AG04450 (cell line): ENCODE measurements at places on chromosomes 1 and 21. TPM values are rescaled to one million over a fixed set of nuclear protein-coding genes. Genes with fewer than 3 reads are reported as not detected.

- no peak for DNase-seq
These were observed 8.0 kb downstream of the C1orf35 start for GRCh38 chr1:228095161-228095560.

The SLC26A9 gene
- not detected in 2 replicates for polyA plus RNA-seq

DNA sequence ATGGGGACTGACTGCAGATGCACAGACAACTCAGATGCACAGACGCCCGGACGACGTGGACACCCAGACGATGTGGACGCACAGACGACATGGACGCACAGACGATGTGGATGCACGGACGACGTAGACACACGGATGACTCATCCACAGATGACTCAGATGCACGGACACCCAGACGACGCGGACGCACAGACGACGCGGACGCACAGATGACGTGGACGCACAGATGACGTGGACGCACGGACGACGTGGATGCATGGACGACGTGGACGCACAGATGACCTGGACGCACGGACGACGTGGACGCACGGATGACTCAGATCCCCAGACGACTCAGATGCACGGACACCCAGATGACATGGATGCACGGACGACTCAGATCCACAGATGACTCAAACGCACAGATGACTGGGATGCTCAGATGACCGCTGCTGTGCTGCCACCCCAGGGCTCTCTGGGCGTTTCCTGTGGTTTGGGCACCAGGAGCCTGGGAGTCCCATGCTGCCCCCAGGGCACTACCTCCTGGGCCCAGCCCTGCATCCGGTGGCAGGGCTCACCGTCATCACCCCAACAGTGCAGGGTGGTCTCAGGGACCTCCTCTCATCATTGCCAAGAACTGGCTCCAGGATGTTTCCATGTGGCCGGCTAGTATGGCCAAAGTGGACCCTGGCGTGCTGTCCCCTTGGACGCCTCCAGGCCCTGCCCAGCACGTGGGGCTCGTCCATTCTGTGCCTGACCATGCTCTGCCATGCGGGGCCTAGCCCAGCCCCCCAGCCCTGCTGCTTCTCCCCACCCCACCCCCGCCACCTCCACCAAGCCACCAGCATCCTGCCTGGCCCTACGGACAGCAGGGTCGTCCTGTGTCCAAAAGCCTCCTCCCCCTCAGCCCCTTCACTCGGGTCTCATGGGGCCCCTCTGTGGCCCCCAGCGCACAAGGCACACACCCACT is 14.0 kb downstream of the FAAP20 start:
- no peak for DNase-seq

DNA sequence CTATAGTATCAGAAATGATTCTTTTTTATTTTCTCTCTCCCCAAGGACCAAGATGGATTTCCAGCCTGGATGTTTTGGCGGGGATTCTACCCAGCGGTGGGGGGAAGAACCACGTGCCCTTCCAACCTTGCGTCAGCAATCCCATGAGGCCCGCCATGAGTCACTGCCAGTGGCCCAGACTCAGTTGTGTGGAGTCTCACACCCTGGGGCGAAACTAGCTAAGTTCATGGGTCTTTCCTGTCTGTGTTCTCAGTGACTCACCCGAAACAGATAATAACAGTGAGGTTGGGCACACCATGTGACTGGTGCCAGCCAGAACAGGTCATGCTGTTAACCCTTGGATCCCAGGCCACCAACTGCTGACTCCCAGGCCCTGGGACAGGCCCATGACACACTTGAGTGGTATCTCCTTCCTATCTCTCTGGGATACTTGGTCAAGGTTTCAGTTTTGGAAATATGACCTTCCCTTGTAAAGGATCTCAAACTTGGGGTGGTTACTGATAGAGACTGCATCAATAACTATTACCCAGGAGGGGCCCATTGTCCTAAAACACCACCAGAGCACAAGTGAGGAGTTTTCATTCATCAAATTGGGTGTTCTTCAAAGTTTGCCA is 98.0 kb upstream of the DUSP10 start:
- DNase-seq, result no peak

DNA sequence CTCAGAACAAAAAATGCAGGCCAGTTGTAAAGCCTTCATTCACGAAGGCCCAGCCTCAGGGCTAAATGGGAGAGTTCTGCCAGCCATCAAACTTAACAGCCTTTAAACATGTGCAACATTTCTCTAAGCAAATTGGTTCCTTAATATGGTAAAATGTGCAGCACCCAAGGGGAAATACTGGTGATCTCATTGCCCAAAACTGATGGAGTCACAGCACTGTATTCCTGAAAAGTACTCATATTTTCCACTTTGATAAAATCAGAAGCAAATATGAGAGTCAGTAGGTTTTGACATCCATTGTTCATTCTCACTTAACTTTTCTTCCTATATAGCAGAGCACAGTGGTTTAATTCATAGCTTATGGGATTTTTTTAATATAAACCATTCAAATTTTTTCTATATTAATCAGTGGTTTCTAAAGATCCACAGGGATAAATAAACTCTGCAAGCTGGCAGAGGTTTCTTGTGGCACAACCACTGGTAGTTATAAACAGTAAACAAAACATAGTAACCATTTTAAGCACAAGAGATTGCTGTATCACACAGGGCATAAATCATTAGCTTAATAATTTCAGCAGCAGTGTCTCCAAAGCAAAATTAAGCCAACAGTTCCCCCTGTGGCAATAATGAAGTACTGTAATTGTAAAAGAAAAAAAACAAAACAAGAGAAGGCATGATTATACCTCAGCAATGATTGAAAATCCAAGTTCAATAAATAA is 106.9 kb upstream of the LYPLAL1 start:
- DNase-seq, result no peak

DNA sequence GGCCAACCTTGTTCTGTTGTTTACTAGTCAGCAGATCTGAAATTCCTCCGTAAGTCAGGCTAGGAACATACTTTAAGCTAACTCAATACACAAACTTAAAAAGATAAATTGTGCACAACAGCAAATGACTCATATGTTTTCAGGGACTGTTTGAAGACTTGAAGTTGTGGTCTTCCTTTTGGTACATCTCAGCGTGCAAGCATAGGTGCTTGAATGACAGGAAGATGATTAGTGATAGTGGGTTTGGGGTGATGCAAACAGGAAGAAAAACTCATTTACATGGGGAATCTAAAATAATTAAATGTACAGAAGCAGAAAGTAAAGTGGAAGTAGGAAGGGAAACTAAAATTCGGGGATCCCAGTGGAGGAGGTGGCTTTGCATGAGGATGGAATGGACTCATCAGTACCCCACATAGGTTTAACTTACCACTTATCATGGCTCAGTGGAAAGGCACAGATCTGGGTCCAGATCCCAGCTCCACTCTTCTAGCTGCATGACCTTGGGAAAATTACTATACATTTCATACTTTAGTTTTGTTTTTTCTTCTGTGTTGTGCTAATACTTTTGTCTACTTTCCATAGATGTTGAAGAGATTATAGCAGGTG is 122.3 kb downstream of the XCL2 start:
- DNase-seq, result no peak

GRCh38 chr1:5975133-5975880 is 16.9 kb downstream of the NPHP4 start:
- DNase-seq, result peak; percentile 30

The SPRR2E gene
- not detected in 2 replicates for polyA plus RNA-seq

DNA sequence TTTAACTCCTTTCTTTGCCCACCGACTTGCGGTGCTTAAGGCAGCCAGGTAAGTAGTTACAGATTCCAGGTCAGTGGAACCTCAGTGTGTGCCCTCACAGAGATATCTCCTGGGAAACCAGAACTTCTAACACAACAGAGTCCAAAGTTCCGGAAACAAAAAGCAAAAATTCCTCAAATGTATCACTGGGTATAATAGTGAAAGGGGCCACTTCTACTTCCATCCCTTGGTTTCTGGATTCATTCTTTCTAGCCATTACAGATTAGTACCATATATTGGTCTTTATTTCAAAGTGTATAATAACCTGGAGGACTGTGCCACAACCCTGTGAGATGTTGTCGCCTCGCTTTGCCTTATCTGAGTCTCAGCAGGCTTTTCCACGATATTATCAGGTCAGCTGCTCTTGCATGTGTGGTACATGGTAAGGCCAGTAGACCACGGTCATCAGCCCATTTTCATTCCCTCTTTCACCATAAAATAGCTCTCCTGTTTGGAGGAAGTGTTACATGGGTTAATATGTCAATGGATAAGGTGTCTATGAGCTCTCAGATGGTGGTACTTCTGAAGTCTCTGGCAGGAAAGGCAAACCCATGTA is 14.9 kb upstream of the VASH2 start:
- no peak for DNase-seq

The TMEM35B gene
- 36.8 and 37.8 TPM in 2 replicates for polyA plus RNA-seq

- DNase-seq, result no peak
These were observed 102.1 kb downstream of the SNX7 start for GRCh38 chr1:98763488-98764150.

The RAVER2 gene
- 4.1 and 5.5 TPM in 2 replicates for polyA plus RNA-seq

GRCh38 chr1:24322470-24323177 is 3.5 kb downstream of the GRHL3 start:
- no peak for DNase-seq

- no peak for DNase-seq
These were observed 43.4 kb downstream of the RALGPS2 start for GRCh38 chr1:178768423-178768822.

DNA sequence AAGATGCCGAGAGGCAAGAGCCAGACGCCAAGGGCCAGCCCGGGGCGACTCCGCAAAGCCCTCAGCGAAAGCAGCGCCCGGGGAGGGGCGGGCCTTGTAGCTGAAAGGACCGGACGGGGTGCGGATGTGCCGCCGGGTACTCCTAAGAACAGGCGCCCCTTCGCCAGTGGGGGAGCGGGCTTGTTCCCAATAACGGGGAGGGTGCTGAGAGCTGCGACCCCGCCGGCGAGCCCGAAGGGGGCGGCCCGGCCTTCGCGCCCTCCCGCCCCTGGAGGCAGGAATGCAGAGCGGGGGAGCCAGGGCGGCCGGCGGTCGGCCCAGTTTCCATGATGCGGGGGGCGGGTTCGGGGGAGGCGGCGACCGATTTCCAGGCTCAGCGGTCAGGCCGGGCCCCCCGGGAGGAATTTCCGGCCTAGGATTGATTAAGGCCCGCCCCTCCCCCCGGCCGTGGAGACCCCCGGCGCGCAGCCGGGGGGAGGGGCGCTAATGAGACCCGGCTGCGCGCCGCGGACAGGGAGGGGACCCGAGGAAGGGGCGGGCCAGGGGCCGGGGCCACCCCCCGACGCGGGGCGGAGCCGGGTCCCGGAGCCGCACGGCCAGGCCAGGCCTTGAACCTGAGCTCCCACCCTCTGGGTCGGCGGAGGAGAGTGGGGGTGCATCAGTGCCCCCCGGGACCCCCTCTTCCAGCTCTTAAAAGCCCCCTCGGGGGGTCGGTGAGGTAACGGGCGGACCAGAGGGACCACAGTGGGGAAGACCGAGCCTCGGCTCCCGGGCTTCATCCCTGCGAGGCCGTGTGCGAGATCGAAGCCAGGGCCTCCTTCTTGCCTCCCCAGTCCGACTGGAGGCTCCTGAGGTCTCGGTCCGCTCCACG is 898 bp upstream of the TMEM200B start:
- peak; percentile 37 for DNase-seq

DNA sequence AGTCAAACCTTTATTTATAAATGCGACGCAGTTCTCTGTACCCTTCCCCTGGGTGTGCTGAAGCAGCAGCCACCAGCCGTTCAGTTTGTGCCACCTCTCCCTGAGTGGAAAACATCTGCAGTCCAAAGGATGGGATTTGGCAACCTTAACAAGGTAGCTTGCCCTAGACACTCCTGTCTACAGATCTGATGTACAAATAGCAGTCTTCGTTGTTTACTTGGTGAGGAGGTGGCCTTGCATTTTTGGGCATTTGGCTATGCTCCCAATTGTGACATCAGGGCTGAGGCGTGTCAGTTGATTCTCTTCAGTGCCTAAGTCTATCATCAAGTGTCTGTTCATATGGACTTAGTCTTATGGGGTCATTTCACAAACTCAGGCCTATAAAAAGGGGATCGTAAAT is 59.8 kb downstream of the KDM1A start:
- no peak for DNase-seq

The RPE65 gene
- not detected in 2 replicates for polyA plus RNA-seq

DNA sequence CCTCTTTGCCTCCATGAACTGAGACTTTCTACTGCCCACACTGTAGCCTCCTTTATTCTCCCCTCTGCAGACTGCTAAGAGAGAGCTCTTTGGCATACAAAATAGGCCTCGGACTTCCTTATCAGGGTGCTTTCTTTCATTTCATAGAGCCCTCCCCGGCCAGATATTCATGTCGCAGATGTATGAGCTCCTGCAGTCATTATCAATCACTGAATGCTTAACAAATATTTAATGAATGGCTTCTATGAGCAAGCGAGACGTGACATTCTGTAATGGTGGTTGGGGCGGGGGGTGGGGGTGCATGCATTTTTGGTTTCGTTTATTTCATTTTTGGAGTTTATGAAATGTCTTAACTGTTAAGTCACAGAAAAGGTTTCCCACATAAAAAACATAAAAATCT is 344.8 kb upstream of the KAZN start:
- DNase-seq, result no peak

The S100B gene
- polyA plus RNA-seq, result not detected in 2 replicates

- no peak for DNase-seq
These were observed 25.4 kb downstream of the IVNS1ABP start for GRCh38 chr1:185291652-185292051.

DNA sequence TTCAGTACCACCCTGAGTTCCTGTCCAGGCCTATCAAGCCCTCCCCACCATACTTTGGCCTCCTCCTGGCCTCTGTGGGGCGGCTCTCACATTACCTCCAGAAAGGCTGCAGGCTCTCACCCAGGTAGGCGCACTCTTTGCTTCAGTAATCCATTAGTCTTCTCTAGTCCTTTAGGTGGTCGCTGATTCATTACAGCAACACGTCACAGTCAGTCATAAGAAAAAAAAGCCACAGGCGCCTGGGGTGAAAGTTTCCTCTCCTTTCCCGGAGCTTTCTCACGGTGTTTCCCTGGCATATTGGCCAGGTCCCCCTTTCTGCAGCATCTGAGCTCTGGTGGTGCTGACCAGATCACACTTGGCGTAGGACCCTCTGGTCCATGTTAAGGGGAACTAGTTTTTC is 12.1 kb downstream of the SLFNL1 start:
- DNase-seq, result no peak

DNA sequence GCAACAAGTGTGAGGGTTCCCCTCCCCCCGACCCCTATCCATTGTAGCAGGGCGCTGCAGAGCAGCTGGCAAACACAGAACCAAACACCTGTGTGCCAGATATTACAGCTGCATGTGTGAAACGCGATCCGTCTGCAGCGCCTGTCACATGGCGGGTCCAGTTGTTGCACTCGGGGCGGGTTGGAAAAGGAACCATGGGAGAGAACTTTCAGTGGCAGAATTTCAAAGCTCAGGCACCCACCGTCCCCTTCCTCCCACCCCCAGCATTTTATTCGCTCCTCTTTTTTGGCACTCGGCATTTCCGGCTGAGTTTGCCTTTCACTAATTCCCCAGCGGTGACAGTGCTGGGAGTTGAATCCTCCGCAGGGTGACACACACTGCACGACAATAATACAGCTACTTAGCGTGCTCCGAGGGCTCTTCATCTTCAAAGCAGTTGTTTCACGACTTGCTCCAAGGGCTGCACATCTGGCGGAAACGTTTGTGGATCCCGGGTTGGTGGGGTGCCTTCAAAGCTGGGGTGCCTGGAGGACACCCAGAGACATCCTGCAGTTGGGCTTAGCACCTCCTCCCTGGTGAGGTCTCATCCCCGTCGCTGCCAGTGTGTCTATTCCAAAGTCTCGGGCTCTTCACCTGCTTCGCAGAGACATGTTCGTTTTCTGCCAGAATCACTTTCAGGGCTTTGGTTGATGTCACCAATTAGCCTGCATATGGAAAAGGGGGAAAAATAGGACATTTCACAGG is 180.7 kb downstream of the ZBTB18 start:
- DNase-seq, result no peak
